Activated T-cell treated with anti-CD3 and anti-CD28 coated beads, Interleukin-2, amount 50 U/mL, for 24 hours (primary cell): ENCODE measurements at places on chromosomes 11 and 22.

- no peaks in the 10 kb centered on the region for H3K27me3 ChIP-seq
- DNase-seq = no peak
- H3K36me3 ChIP-seq = no peaks in the 10 kb centered on the region
- H3K4me3 ChIP-seq = no peak overlapping the region
- no peak overlapping the region for H3K27ac ChIP-seq
Observed at GRCh38 chr11:16111690-16112089, 244.7 kb downstream of the SOX6 start.

GRCh38 chr22:22890085-22890484, 2.5 kb downstream of the IGLL5 start:
- H3K4me3 ChIP-seq = no peak overlapping the region
- H3K27ac ChIP-seq = no peak overlapping the region
- no peaks in the 10 kb centered on the region for H3K36me3 ChIP-seq
- peaks cover 46% of the 10 kb centered on the region for H3K27me3 ChIP-seq
- DNase-seq = no peak

DNA sequence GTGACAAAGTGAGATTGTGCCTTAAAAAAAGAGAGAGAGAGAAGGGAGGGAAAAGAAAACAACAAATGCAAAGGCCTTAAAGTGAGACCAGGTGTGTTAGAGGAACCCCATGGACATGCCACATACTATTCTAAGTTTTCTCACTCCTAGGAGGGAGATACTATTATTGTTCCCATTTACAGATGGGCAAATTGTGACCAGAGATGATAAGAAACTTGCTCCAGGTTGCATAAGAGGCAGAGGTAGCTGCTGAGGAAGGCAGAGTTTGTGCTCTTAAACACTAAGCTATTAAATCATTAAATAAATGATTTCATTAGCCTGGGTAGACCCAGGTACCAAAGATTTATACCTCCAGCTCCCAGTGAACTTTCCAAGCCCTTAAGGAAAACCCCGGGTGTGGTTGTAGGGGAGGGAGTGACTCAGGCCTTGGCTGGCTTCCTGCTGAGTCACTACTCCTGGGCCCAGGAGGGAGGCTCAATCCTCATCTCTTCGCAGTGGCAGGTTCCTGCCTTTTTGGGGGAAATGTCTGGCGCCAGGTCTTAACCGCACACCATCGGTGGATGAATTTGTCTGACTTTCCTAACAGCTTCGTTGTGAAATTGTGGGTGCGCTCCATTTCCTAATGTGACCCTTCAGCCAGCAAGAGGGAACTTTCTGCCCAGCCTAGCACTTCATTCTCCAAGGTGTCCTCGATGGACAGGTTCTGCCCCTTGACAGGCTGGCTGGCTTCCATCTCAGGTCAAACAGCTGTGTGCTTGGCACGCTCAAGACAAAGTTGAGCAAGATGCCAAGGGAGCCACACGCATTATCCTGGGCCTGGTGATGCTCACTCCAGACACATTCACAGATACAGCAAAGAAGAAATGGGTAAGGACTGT, 33.4 kb upstream of the PTPRJ start:
- peaks cover 42% of the 10 kb centered on the region for H3K4me1 ChIP-seq
- DNase-seq = peak; percentile 37
- no peaks in the 10 kb centered on the region for H3K36me3 ChIP-seq
- H3K4me3 ChIP-seq = no peak overlapping the region
- peak overlapping the region; percentile 46 for H3K27ac ChIP-seq

GRCh38 chr11:1232021-1232882, 9.4 kb downstream of the MUC5B start:
- no peak for DNase-seq
- H3K4me1 ChIP-seq = no peaks in the 10 kb centered on the region
- H3K27me3 ChIP-seq = no peaks in the 10 kb centered on the region
- no peak overlapping the region for H3K4me3 ChIP-seq
- no peaks in the 10 kb centered on the region for H3K36me3 ChIP-seq

GRCh38 chr11:57764566-57764965, 3.0 kb downstream of the CTNND1 start:
- no peak overlapping the region for H3K4me3 ChIP-seq
- H3K4me1 ChIP-seq = peaks cover 26% of the 10 kb centered on the region
- DNase-seq = no peak
- H3K36me3 ChIP-seq = peaks cover 3% of the 10 kb centered on the region
